ENCODE measurements at places on chromosomes 11 and 22.
A peak's percentile ranks its signal among the peaks of the same experiment; 100 is the strongest.

GRCh38 chr11:34459507-34460162, 20.9 kb downstream of the CAT start:
- DNase-seq = no peak

GRCh38 chr11:115939104-115939730, 435.0 kb upstream of the CADM1 start:
- no peak for DNase-seq

- DNase-seq = peak; percentile 36
Observed at GRCh38 chr22:37544955-37545702, 15.2 kb upstream of the CDC42EP1 start.

DNA sequence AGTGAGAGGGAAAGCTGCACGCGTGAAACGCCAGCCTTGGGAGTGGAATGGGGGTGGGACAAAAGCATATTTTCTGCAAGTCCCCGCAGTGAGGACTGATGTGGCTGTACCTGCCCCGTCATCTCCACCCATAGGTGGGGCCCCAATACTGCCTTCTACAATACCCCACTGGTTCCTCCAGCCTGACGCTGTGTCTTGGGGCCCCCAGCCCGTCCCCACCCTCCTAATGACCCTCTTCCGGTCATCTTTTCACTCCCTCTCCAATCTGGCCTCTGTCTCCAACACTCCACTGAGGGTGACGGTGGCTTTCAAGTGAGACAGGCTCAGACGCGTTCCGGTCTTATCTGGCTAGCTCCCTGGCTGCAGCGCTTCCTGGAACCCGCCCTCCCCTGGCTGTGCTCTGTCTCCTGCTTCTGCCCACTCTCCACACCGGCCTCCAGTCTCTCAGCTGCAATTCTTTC, 104.2 kb downstream of the MICAL3 start:
- no peak for DNase-seq

DNA sequence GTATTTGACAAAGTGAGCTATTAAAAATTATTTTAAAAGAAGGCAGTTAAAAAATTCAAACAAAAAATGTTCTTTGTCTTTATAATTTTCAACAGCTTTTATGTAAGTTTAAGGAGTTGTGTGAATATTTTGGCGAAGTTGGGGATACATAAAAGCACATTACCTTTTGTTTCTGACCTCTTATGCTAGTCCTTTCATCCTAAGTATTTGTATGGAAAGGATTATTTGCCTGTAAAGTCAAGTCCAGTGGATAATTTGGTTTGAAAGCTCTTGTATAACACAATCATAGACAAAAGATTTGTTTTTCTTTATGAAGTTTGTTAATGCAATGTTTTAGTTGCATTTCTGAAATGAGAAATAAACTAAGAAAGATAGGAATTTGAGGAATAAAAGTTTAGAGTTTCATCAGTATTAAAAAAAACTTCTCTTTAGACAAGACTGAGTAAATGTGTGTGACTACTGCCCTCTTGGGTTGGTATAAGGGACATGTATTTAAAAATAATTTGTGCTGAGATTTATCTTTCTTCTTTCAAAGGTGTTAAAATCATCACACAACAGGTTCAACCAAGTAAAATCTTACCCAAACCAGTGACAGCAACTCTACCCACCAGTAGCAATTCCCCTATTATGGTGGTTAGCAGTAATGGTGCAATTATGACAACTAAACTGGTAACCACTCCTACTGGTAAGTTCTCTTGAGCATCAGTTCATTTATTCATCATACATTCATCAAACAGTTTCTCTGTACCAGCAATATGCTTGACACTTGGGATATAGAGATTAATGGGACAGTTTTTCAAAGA, 68.2 kb downstream of the EMSY start:
- DNase-seq = no peak

- no peak for DNase-seq
Observed at GRCh38 chr22:46584081-46584921, 35.9 kb upstream of the GRAMD4 start.

GRCh38 chr11:110182886-110183285, 89.7 kb downstream of the ZC3H12C start:
- DNase-seq = no peak

DNA sequence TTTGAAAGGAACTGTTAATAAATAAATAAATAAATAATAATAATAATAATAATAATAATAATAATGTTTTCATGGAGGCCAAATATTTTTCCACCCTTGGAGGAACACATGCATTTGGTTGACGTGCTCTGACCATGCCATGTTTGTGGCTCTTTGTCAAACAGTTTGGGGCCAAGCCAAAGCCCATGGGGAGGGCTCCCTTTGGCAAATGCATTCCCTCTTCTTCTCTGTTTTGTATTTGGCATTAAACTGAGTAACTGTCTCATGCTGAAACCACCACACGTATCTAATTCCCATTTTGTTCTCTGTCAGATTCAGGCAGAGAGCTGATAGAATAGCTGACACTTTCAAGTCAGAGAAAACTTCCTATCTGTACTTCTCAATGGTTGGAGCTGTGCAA, 68.6 kb upstream of the PAX6 start:
- DNase-seq = no peak

- no peak for DNase-seq
Observed at GRCh38 chr11:15670520-15671070, 555.9 kb downstream of the INSC start.

GRCh38 chr11:118820412-118821357, 29.7 kb upstream of the DDX6 start:
- no peak for DNase-seq

DNA sequence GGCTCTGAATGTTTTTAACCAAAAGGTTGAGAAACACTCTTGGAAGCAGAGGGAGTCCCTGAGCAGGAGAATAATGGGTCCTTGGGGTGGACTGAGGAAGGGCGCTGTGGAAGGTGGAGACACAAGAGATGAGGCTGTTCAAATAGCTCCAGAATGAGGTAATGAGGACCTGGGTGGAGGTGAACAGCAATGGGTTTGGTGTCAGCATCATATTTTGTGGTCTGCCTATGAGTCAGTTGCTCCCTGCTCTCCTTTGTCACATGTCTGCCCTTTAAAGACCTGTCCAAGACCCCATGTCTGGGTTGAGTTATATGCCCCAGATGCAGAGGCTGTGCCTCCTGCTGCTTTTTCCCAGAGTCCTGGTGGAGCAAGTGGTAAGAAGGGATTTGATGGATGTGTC, 113.6 kb downstream of the BARX2 start:
- no peak for DNase-seq

- DNase-seq = no peak
Observed at GRCh38 chr22:23826510-23827350, 12.1 kb downstream of the DERL3 start.

- DNase-seq = no peak
Observed at GRCh38 chr11:22567759-22568158, 57.9 kb downstream of the FANCF start.

GRCh38 chr11:28086569-28086968, 21.4 kb downstream of the KIF18A start:
- no peak for DNase-seq

- peak; percentile 45 for DNase-seq
Observed at GRCh38 chr11:71452199-71453036, 585 bp upstream of the NADSYN1 start.

- DNase-seq = no peak
Observed at GRCh38 chr22:41140365-41140957, 48.1 kb downstream of the EP300 start.

GRCh38 chr11:8327761-8328192, 64.1 kb upstream of the LMO1 start:
- no peak for DNase-seq

- DNase-seq = no peak
Observed at GRCh38 chr11:61654397-61654829, 25.8 kb upstream of the DAGLA start.

GRCh38 chr11:65043881-65044501, 3.0 kb downstream of the SAC3D1 start:
- no peak for DNase-seq

DNA sequence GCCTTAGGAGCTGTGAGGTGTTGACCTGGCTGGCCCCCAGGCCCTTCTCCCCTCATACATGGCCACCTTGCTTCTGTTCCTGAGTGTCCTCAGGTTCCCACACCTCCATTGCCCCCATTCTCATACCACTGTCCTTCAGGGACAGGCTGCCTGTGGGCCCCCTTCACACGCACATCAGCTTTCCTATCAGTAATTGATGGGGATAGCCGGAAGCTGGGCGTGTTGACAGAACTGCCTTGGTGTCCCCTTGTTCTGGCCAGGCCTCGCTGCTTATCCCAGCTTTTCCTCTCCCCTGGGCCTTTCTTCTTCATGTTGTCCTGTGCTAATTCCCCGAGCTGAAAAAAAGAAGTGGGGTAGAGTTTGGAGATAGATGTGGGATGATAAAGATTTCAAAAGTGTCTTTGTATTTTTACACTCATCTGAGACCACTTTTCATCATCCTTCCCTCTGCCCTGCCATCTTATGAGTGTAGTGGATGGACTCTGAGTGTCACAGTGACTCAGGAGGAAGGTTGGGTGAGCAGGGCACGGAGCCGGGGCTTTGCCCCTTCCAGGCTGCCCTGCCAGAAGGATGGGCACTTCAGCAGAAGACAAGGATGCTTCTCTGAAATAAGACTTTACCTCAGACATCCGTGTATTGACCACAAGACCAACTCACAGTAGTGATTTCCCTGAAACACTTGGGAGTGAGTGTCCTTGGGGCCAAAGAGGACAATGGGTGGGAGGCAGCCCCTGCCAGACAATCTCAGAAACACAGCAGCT, 42.8 kb downstream of the MED15 start:
- no peak for DNase-seq

DNA sequence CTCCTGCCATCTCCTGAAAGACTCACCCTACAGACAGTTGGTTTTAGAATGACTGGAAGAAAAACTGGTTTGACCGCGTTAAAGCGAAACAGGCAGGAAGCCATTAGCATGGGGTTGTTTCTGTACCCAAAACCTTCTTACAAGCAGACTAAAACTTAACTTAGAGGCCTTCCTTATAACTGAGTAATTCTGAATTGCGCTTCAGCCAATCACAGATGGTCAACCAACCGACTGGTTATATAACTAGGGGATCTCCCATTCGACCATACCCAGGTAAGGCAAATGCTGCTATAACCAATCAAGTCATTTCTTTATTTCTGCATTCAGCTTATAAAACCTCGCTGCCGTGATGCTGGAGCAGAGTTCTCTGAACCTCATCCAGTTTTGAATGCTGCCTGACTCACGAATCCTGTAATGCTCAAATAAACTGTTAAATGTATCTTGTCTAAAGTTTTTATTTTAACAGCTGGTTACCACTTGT, 87.8 kb upstream of the DRD2 start:
- no peak for DNase-seq

DNA sequence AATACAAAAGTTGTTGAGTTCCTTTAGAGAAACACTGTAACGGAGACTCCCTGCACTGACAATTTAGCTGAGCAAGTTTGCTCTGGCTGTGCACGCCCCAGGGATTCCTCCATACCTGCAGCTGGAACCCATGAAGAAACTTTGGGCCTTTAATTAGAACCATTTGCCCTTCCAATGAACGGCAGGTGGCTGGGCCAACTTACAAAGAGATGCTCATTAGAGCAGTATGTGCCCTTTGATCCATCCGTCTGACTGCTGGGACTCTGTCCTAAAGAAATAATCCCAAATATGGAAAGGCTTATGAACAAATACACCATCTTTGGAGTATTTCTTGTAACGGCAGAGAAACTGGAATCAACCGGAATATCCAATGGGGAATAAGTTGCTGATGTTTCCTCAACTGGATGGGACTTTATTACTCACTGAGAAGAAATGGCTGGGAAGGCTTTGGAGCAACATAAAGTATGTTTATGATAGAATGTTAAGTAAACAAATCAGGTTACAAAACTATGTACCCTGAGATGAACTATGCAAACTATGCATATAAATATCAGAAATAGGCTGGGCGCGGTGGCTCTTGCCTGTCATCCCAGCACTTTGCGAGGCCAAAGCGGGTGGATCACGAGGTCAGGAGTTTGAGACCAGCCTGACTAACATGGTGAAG, 24.4 kb upstream of the FBLN1 start:
- no peak for DNase-seq

- DNase-seq = no peak
Observed at GRCh38 chr22:29090039-29090438, 17.2 kb downstream of the KREMEN1 start.

DNA sequence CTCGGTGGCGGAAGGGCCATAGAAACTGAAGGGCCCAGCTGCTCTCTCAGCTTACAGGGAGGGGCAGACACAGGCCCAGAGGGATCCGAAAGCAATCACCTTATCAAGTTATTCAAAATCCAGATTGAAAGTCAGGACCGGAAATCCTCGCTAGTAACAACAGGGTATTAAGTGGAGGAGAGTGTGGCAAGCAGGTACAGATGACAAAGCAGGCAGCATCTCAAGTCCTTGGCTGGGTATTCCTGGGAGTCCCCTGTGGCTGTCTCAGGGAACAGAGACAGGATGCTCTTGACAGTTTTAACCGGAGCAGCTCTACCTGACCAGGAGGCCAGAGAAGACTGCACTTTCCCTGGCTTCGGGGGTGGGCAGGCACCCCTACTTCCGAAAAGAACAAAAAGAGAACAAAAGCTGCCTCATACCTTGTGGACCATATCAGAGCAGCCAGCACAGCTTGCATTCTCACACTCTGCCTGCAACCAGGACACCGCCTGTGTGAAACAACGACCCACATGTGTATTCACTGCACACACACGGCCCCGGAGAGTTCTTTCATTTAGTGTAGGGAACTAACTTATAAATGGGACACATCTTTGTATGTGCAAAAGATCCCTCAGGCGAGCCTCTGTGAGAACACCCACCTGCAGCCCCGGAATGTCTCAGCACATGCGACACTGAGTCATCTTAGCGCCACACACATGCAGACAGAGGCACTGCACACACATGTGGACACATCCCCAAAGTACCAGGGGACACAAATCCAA, 78.3 kb downstream of the MICAL3 start:
- DNase-seq = no peak

- DNase-seq = no peak
Observed at GRCh38 chr11:84142411-84142810, 856.2 kb upstream of the CCDC90B start.

- DNase-seq = no peak
Observed at GRCh38 chr11:92768121-92768840, 201.2 kb upstream of the MTNR1B start.

Measured in stimulated activated CD4-positive, alpha-beta T cell treated with anti-CD3 and anti-CD28 coated beads, Interleukin-4, amount 100 ng/mL, for 4 hours (primary cell).